Thymus (tissue), 14 donors: ENCODE measurements at places on chromosomes 5 and 9. TPM values are rescaled to one million over a fixed set of nuclear protein-coding genes. Genes with fewer than 3 reads are reported as not detected.

DNA sequence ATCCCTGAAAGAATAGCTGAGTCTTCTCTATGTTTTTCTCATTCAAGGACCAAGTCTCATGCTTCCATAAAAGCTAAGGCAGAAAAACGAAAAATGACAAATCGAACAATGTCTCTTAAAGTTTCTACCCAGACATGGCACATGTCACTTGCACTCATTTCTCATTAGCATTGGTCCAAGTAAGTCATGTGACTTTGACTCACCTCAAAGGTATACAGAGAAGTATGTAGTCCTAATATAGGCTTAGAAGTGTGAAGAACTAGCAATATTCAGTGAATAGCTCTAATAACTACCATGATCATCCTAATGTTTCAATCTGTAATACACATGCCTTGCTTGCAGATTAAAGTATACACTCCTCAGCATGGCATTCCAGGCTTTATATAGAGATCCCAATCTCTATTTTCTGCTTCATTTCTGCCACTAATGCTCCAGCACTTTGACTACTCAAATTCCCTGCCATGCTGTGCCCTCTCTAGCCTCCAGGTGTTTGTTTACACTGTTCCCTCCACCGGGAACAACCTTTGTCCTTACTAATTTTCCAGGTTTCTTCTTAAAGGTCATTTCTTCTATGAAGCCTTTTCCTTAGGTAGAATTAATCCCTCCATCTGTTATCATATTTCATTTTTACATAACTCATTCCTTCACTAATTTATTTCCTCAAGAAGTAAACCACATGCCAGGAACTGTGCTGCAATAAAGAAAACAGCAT, 98.9 kb downstream of the CEMIP2 start:
- no peak for DNase-seq
- no peaks in the 10 kb centered on the region for H3K27me3 ChIP-seq
- H3K27ac ChIP-seq = no peak overlapping the region
- H3K36me3 ChIP-seq = no peaks in the 10 kb centered on the region

DNA sequence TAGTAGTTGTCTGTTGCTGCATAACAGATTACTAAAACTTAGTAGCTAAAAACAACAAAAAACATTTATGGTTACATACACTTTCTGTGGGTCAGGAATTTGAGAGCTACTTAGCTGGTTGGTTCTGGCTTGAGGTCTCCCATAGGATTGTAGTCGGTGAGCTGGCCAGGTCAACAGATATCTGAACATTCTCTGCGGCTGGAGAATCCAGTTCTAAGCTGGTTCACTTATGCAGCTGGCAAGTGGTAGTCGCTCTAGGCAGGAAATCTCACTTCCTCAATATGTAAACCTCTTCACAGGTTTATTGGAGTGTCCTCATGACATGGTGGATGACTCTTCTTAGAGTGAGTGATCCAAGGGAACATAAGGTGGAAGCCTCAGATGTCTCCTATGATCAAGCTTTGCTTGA, 65.7 kb upstream of the TNFAIP8 start:
- H3K36me3 ChIP-seq = no peaks in the 10 kb centered on the region
- peak; percentile 43 for DNase-seq
- peak overlapping the region; percentile 33 for H3K4me3 ChIP-seq
- peak overlapping the region; percentile 97 for H3K27ac ChIP-seq

GRCh38 chr5:113205323-113205722, 228.7 kb downstream of the DCP2 start:
- H3K4me3 ChIP-seq = no peak overlapping the region
- DNase-seq = no peak
- H3K4me1 ChIP-seq = no peaks in the 10 kb centered on the region
- no peaks in the 10 kb centered on the region for H3K27me3 ChIP-seq
- H3K27ac ChIP-seq = no peak overlapping the region

GRCh38 chr5:62282064-62282463, 23.9 kb upstream of the KIF2A start:
- no peak for DNase-seq
- no peaks in the 10 kb centered on the region for H3K36me3 ChIP-seq
- no peak overlapping the region for H3K27ac ChIP-seq
- H3K4me3 ChIP-seq = no peak overlapping the region

SVEP1 gene
- 0.52 TPM for polyA plus RNA-seq

MBLAC2 gene
- 4.8 TPM for polyA plus RNA-seq

FOXI1 gene
- 1.3 TPM for polyA plus RNA-seq
